ENCODE measurements at places on chromosomes 13 and 19.

DNA sequence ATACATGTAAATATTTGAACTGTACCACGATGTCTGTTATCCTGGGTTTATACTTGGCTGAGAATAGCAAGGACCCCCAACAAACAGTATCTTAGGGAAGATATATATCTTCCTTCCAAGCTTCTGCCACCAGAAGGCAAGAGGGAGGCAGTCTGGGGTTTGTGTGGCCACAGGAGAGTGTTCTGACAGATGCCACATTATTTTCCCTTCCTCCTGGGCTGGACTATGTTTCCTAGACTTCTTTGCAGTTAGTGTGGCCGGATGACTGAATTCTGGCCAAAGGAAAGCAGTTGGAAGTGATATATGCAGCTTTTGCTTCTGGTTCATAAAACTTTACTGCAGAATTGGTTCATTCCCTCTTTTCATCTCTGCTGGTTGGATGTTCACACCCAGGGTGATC is 39.9 kb upstream of the TMTC4 start:
- DNase-seq, result no peak

GRCh38 chr19:752652-753517 is 2.0 kb downstream of the MISP start:
- no peak for DNase-seq

DNA sequence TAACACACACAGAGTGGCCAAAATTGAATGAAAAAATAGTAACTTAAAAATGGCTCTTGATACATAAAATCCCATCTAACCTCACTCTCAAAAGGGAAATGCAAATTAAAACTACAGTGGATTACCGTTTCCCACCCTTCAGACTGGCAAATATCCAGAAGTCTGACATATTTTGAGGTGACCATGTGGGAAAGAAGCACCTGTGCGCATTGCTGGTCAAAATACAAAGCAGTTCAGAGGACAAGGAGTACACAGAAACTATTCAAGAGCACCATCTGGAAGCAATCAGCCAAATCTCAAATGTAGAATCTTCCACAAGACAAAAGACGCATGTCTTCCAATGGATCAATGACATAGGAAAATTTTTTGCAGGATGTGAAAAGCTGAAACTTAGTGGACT is 23.2 kb downstream of the NALCN start:
- DNase-seq, result no peak

- no peak for DNase-seq
Measured at GRCh38 chr19:49861541-49862378, 5.6 kb downstream of the PNKP start.

DNA sequence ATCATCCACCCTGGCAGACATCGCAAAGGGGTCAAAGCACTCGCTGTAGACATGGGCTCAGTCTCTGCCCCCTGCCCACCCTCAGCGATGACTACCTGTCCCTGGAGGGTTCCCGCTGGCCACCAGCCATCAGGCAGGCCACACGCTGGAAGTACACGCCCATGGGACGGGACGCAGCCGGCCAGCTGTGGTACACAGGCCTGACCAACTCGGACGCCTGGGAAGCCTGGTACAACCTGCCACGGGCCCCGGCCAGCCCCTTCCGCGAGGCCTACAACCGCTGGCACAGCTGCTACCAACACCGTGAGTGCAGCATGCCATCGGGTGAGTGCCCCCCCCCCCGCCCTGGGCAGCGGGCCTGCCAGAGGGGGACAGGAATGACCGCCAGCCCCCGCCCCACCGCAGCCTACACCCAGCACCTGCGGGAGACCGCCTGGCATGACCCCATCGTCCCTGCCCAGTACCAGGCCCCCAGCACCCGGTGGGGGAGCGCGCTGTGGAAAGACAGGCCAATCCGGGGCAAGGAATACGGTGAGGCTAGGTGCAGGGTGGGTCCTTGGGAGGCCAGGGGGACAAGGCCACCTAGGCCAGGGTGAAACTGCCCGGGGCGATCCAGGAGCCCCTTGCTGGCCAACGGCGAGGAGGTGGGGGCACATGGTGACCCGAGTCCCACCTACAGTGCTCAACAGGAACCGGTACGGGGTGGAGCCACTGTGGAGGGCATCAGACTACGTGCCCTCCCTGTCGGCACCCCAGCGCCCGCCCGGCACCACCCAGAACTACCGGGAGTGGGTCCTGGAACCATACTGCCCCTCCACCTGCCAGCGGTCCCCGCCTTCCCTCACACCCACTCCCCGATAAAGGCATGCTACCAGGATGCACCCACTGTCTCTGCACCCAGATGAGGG is 4.4 kb downstream of the TEKTIP1 start:
- no peak for DNase-seq

DNA sequence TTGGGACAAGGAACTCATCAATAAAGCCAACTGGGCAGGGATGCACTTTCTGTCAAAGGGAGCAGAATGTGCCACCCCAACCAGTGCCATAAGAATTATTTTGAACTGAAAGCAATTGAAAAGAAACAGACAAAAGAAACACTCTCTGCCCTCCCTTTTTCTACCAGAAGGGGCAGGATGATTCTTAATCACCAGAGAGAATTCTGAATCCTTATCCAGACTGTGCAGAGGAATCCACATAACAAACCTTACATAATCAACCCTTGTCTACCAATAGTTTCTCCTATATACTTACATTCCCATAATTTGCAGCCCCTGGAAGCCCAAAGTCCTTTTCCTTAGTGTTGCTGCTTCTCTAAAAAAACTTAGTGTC is 520.7 kb upstream of the NBEA start:
- DNase-seq, result no peak

- DNase-seq, result no peak
Measured at GRCh38 chr19:29541473-29542253, 15.9 kb downstream of the VSTM2B start.

DNA sequence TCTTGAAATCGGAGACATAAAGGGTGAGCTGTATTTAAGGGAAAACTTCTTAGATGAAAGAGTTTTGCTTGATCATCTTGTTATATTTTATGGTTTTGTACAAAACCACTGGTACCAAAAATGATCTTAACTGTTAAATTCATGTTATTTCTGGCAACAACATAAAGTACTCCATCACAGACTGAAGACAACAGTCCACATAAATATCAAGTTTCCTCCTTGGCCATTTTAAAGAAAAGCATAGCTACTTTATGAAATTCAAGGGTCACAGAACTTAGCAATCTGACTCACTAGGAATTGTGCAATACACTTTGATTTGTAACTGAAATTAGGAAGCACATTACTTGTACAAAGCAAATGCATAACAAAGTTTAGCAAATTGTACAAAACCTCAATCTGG is 66.3 kb downstream of the TBC1D4 start:
- DNase-seq, result no peak

GRCh38 chr19:1169921-1170885 is 3.9 kb downstream of the SBNO2 start:
- DNase-seq, result no peak

DNA sequence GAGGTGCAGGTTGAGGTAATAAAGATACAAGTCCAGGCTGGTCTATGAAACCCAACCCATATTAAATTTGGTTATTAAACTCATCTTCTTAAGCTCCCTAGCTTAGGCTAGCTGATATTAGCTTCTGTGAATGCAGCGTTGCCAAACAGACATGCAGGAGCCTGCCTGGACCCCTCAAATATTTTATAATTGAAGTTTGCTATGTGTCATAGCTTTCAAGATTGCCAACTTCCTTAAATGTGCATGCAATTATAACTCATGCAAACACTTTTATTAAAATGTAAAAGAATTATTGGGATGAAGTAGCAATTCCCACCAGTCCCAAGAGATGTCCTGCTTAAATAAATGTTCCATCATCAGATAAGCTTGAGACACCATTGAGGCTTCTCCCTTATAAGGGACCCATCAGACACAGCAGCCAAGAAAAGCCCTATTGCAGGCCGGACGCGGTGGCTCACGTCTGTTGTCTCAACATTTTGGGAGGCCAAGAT is 51.3 kb downstream of the MBNL2 start:
- DNase-seq, result no peak

- DNase-seq, result no peak
Measured at GRCh38 chr19:39834287-39834841, 402 bp upstream of the DYRK1B start.

- DNase-seq, result no peak
Measured at GRCh38 chr19:42487032-42487797, 41.1 kb downstream of the CEACAM1 start.

DNA sequence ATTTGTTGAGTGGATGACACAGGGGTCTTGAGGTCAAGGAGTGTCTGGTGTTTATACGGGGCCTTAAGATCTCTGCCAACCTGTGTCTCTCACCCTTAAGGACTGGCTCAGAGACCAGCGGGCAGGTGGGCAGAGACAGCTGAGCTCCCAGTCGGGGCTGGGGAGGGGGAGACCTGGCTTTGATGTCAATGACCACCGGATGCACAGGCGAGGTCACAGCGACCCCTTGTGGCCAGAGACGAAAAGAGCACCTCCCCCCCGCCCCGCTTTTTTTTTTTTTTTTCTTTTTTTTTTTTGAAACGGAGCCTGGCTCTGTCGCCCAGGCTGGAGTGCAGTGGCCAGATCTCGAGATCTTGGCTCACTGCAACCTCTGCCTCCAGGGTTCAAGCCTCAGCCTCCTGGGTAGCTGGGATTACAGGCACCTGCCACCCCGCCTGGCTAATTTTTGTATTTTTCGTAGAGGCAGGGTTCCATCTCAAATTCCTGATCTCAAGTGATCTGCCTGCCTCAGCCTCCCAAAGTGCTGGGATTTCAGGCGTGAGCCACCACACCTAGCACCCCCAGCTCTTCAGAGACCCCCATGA is 12.1 kb upstream of the KLK14 start:
- DNase-seq, result no peak

DNA sequence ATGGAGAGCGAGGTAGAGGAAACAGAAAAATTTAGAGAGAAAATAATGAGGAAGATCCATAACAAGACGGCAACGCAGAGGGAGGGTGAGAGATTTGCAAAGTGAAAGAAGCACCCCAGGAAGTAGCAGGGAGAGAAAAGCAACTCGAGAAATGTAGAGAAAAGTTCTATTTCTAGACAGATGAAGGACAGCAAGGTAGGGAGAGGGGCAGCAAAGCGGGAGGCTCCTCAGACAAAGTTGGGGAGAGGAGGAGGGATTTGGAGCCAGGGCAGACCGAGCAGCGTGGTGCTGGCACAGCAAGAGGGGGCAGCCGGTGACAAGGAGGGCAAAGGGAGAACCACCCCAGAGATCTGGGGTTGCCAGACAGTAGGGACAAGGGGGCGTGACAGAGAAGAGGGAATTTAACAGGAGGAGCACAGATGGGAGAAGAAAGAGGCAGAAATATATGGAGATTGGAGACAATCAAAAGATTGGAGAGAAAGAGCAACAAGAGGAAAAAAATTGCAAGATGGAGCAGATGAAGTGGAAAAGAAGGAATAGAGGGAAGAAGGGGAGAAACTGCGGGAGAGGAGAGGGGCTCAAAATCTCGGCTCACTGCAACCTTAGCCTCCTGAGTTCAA is 989 bp downstream of the ZNF766 start:
- no peak for DNase-seq

DNA sequence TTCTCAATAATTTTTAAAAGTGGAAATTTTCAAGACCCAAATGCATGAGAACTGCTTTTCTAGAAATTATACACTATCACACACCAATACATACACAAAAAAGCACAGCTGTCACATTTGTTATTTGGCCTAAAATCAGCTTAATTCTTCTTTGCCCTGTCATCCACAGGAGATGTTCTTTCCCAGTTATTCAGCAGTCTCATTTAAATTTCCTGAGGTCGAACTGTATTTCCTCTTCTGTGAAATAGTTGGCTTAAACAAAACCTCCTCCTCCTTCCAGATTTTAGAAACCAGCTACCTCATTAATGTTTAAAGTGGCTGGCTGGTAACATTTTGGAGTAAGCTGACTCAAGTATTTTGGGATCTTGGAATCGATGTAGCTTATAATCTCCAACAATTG is 39.1 kb downstream of the SMAD9 start:
- DNase-seq, result no peak

DNA sequence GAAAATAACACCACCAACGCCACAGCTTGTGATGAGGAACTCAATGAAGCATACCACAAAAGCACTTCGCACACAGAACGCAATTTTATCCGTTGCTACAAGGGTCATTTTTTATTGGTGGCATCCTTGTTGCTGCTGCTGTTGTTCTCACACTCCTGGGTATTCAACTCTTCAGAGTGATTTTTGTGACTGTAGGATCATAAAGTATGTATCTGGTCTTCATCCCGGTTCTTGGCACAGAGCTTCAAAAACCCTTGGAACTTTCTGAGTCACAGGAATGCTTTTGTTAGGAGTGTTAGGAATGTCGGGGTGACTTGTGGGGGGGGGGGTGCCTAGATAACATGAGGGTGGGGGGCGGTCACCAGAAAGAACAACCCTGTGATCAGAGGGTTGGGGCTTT is 108.4 kb downstream of the ZNF557 start:
- no peak for DNase-seq

- DNase-seq, result no peak
Measured at GRCh38 chr19:39405261-39405957, 1.2 kb upstream of the ZFP36 start.

DNA sequence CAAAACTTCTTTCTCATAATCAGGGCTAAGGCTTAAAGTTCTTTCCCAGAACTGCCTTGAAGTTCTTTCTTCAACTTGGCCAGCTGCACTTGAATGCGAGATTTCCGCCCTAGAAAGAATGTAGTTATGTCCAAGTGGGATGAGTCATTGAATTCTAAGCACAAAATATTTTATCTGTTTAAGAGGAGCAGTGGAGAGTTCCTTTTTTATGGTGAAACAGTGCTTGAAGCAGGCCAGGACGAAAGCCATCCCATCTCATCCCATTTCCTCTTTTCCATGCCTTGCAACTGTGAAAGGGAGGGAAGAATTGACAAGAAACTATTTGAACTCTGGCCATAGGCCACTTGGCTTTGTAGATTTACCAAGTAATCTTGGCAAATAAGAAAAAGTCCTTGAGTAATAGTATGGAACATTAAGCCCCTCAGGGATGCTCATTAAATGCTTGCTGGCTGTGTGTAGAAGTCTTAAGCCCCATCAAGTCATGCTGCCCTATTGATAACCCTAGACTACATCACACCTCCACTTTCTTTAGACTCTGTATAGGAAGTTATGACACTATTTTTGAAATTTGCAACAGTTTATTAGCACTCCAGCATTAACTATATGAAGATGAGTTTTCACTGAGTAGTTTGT is 174.5 kb downstream of the KCTD12 start:
- no peak for DNase-seq

- DNase-seq, result no peak
Measured at GRCh38 chr13:69776937-69777336, 330.7 kb upstream of the ATXN8OS start.

DNA sequence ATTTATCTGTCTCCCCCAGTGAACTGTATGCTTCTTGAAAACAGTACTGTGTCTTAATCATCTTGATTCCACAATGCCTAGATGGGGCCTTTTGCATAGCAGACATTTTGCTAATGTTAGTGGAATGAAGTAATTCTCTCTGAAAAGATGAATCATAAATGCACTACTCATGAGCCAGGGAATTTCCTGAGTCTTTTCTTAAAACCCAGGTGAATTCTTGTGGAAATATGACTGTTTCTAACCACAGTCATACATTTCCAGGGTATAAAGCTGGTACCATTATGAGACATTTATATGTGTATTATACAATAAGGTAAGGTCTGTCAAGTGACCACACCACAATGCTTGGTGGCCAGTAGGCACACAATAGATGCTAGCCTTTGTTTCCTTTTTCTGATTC is 5.5 kb upstream of the KCTD4 start:
- DNase-seq, result no peak

GRCh38 chr13:98026457-98026857 is 73.0 kb downstream of the IPO5 start:
- DNase-seq, result no peak

Measured in activated CD8-positive, alpha-beta memory T cell treated with anti-CD3 and anti-CD28 coated beads for 1 hour (primary cell).